NCI-H1436 (cell line): ENCODE measurements at places on chromosomes 6 and 20.

- no peak for DNase-seq
Measured at GRCh38 chr6:110544472-110544871, 68.1 kb upstream of the SLC22A16 start.

DNA sequence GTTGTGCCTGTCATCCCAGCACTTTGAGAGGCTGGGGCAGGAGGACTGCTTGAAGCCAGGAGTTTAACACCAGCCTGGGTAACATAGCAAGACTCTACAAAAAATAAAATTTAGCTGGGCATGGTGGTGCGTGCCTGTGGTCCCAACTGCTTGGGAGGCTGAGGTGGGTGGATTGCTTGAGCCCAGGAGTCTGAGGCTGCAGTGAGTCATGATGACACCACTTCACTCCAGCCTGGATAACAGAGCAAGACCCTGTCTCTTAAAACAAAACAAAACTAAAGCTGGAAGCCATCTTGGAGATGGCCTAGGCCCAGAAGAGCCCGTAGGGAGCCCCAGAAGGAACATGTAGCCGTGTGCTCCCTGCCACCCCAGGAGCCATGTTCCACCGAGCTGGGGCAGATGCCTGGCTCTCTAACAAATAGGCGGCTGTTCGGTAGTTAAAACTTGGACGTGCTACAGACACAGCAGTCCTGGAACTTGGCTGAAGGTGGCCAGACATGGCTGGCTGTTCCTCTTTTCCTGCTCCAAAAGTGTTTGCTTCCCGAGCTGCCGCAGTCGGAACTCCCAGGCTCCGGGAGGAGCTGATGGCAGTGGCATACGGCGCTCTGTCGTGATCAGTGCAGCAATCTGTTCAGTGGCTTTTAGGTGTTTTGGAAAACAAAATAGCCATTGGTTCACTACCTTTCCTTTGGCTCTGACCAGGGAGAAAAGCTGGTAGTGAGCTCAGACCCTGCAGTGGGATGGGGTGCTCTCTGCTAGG, 37.0 kb downstream of the DYNLT1 start:
- no peak for DNase-seq

GRCh38 chr6:71852948-71853347, 33.4 kb upstream of the RIMS1 start:
- no peak for DNase-seq

DNA sequence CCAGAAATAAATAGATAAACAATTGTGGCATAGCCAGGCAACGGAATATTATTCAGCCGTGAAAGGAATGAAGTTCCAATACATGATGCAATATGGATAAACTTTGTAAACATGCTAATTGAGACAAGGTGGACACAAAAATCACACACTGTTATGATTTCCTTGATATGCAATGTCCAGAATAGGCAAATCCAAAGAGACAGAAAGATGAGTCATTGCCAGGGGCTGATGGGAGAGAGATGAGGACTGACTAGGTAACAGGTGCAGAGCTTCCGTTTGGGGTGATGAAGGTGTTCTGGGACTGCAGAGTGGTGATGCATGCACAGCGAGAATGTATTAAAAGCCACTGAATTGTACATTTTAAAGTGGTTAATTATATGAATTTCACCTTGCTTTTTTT, 31.1 kb upstream of the SPO11 start:
- DNase-seq, result no peak

- DNase-seq, result no peak
Measured at GRCh38 chr6:158020272-158020711, 38.6 kb downstream of the SYNJ2 start.

- no peak for DNase-seq
Measured at GRCh38 chr6:119027465-119027864, 51.0 kb downstream of the FAM184A start.

GRCh38 chr6:151721671-151722070, 85.8 kb upstream of the ESR1 start:
- DNase-seq, result no peak

- no peak for DNase-seq
Measured at GRCh38 chr20:59920944-59921343, 12.5 kb downstream of the SYCP2 start.

DNA sequence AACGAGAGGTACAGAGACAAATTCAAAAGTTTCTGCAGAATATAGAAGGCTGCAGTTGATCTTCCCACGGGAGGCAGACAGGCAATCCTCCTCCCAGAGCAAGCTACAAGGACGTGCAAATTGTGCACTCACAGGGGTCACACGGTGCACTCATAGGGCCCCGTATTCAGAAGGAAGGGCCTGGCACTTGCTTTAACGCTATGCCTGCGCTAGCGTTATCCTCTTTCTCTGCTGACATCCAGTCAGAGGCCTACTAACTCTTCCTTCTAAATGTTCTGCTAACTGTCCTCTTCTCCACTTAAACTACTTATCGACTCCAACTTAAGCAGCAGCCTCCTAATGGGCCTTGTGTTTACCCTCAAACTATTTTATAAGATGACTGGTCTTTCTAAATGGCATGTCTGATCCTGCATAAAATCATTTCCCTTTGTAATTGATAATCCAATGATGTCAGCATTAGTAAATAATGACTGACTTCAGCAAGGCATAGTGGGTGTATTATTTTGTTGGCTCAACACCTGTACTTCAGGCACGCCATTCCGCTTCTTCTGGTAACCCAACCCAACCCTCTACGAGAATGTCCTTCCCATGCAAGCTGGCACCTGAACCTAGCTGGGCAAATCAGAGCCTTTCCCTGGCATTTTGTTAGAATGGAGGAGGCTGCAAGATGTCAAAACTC, 2.2 kb downstream of the IFNGR1 start:
- DNase-seq, result no peak

- no peak for DNase-seq
Measured at GRCh38 chr20:31836853-31837608, 8.4 kb downstream of the FOXS1 start.
